Cardiac ventricle fibroblast (primary cell): ENCODE measurements at places on chromosomes 5 and 9. TPM values are rescaled to one million over a fixed set of nuclear protein-coding genes. Genes with fewer than 3 reads are reported as not detected.

The IFNA2 gene
- total RNA-seq = not detected in 2 replicates

The NNT gene
- 33.1 and 38.5 TPM in 2 replicates for total RNA-seq

The HRH2 gene
- not detected in 2 replicates for total RNA-seq

The RNF180 gene
- 1.9 and 3.0 TPM in 2 replicates for total RNA-seq

The INSL4 gene
- total RNA-seq = not detected in 2 replicates

The PFN3 gene
- not detected in 2 replicates for total RNA-seq

The ITK gene
- not detected in 2 replicates for total RNA-seq

The SPATA31C2 gene
- total RNA-seq = not detected in 2 replicates

The PCDHB7 gene
- 1.2 and 1.3 TPM in 2 replicates for total RNA-seq

The BHMT gene
- total RNA-seq = 1.1 TPM in 1 of 2 replicates, not detected in the other

The ECM2 gene
- total RNA-seq = 39.1 and 50.1 TPM in 2 replicates

The OBP2B gene
- not detected in 2 replicates for total RNA-seq

The FIBCD1 gene
- 0.15 and 0.62 TPM in 2 replicates for total RNA-seq

The PIP5KL1 gene
- total RNA-seq = 0.44 and 4.5 TPM in 2 replicates

The PTGS1 gene
- 122 and 135 TPM in 2 replicates for total RNA-seq

The CDC25C gene
- 0.83 and 0.94 TPM in 2 replicates for total RNA-seq

The SEMA4D gene
- 0.10 and 0.62 TPM in 2 replicates for total RNA-seq

The ADGRD2 gene
- total RNA-seq = not detected in 2 replicates

The C6 gene
- 16.3 and 20.7 TPM in 2 replicates for total RNA-seq

The RUSC2 gene
- 15.7 and 17.8 TPM in 2 replicates for total RNA-seq

The PDZD2 gene
- total RNA-seq = 3.7 and 6.8 TPM in 2 replicates

The FOXI1 gene
- total RNA-seq = not detected in 2 replicates

The PLEKHG4B gene
- not detected in 2 replicates for total RNA-seq

The ORM2 gene
- not detected in 2 replicates for total RNA-seq

The CNTLN gene
- total RNA-seq = 6.5 and 7.7 TPM in 2 replicates

The GNA14 gene
- 2.2 and 3.0 TPM in 2 replicates for total RNA-seq

The MOCS2 gene
- 36.1 and 54.9 TPM in 2 replicates for total RNA-seq

The MED7 gene
- 9.7 and 16.6 TPM in 2 replicates for total RNA-seq

The SRP19 gene
- 54.2 and 73.3 TPM in 2 replicates for total RNA-seq

The OSMR gene
- 135 and 137 TPM in 2 replicates for total RNA-seq

The WHRN gene
- 1.5 and 2.9 TPM in 2 replicates for total RNA-seq

The IL13 gene
- not detected in 2 replicates for total RNA-seq

The PDCD1LG2 gene
- total RNA-seq = 4.9 and 7.2 TPM in 2 replicates

The HAND1 gene
- not detected in 2 replicates for total RNA-seq

The RCL1 gene
- total RNA-seq = 7.8 and 12.4 TPM in 2 replicates

The SMIM23 gene
- total RNA-seq = not detected in 2 replicates

The PCDHA13 gene
- total RNA-seq = 0.39 TPM in 1 of 2 replicates, not detected in the other

The PLAC8L1 gene
- not detected in 2 replicates for total RNA-seq

The NIPAL4 gene
- 0.93 TPM in 1 of 2 replicates, not detected in the other for total RNA-seq

The JAKMIP2 gene
- 0.05 and 0.25 TPM in 2 replicates for total RNA-seq

The FAM221B gene
- total RNA-seq = not detected in 2 replicates

The HTR1A gene
- total RNA-seq = not detected in 2 replicates

The MARCOL gene
- total RNA-seq = not detected in 2 replicates

The CDC14B gene
- total RNA-seq = 8.0 and 8.9 TPM in 2 replicates

The SARDH gene
- 11.6 and 16.3 TPM in 2 replicates for total RNA-seq

The FSTL4 gene
- total RNA-seq = not detected in 2 replicates

The IFNK gene
- not detected in 2 replicates for total RNA-seq

The SLCO4C1 gene
- total RNA-seq = 0.05 TPM in 1 of 2 replicates, not detected in the other

The MOB3B gene
- total RNA-seq = 0.06 and 0.15 TPM in 2 replicates

The LCN1 gene
- not detected in 2 replicates for total RNA-seq

The GRM6 gene
- not detected in 2 replicates for total RNA-seq

The KCNN2 gene
- 0.12 TPM in 1 of 2 replicates, not detected in the other for total RNA-seq

The ROR2 gene
- total RNA-seq = 57.2 and 65.1 TPM in 2 replicates

The ATG10 gene
- 3.1 and 4.3 TPM in 2 replicates for total RNA-seq
